Brain (organoid and tissue), 16 donors: ENCODE measurements at places on chromosomes 2 and 18. TPM values are rescaled to one million over a fixed set of nuclear protein-coding genes. Genes with fewer than 3 reads are reported as not detected.
A peak's percentile ranks its signal among the peaks of the same experiment; 100 is the strongest.

DNA sequence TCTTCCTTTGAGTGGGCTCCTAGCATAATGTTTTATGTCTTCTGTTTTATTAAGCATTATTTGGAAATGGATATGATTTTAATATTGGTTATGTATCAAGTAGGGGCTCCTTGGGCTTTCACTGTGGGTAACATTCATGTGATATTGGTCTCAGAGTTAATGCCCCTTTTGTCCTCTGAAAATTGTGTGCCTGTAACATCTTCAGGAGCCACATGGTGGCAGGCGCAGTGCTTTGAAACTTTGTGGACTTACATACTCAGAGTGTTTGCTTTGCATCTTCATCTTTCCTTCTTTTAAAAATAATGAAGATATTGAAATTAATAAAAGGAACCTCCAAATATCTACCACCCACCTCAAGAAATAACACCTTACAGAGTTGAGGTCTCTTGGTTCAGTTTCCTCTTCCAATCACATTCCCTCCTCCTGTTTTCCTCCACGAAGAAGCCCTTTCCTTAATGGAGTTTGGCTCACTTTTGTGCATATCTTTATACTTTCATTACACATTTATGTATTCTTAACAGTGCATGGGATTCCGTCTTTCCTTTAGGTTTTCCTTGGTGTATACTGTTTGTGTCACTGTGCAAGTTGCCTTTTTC lies 73.5 kb downstream of the LIMS1 start:
- DNase-seq, result peak; percentile 43

DNA sequence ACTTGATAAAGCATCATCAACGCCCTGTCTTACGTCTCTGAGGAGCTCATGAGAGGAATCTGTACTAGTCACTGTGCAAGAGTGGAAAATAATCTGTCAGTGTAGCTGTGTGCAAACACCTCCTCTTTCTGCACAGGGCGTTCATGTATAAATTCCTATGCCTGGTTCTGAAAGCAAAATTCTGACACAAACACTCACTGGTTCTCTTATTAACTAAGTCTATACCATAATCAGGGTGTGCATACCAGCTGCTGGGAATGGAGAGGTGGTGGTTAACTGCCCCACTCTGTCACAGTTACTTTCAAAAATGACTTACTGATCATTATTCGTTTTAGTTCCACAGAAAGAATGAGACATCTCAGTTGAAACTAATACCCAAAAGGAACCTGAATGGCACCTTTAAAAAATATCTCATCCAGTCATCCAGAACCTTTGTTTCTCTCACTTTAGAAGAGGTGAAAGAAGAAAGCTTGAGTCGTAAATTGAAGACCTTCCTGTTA lies 35.7 kb downstream of the STK39 start:
- DNase-seq, result no peak

DNA sequence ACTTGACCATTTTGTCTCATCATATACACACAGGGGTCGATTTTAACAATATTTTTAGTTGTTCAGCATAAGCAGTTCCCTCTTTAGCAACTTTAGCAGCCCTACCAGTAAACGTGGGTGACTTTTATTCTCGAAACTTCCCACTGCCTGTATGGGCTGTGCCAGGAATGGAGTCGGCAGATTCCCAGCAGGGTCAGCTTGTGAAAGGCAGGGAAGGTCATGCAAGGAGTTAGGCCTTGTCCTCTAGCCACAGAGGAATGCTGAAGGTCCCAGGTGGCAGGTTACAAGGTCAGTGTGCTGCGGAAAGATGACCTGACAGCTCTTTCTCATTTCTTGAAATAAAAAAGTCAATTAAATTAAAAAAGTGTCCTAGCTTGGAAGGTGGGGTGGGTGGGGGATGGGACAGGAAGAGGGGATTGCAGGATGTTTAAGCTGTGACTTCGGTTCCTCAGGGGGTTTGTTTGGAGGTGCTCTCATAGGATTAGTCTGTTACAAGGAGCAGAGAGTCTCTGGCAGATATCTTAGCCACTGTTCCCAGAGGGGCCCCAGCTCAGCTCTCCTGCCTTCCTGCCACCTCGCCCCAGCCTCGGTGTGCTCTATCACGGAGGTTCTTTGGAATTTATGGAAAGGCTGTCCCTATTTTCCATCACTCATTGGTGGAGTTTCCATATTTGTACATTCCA lies 21.4 kb downstream of the DRC1 start:
- DNase-seq, result no peak

- DNase-seq, result no peak
Observed at GRCh38 chr2:224194161-224194560, 155.1 kb upstream of the SERPINE2 start.

Gene CHRNA1
- polyA plus RNA-seq, result 0.44 TPM
